ENCODE measurements at places on chromosomes 16 and 17.

DNA sequence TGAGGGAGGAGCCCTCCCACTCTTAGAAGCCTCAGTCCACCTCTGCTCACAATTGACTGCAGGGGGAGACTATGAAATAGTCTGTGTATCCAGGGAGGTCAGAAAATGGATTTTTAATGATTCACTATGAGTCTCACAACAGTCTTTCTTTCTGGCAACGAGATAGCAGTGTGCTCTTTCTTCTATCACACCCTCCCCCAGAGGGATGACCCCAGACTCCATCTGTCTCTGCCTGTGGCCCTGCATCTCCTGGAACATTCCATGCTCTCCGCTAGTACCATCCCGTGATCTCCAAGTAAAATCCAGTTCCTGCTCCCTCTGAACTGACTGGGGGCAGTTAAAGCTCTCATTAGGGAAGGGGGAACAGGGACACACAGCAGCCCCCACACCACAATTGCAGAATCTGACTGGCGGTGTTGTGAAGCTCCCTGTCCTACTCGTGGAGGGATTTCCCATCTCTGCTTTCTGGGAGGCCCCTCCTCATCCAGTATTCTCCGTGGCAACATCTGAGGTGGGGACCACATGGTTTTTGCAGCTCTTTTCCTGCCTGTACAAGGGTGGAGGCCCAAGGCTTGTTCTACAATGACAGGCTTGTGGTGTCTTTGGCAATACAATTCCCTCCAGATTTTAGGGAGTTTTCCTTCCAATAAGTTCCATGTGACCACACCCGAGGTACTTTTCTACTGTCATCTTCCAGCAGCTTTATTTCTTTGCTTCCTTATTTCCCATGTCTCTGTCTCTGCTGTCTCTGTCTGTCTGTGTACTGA lies 19.4 kb downstream of the NATD1 start:
- DNase-seq: no peak

- DNase-seq: no peak
Observed at GRCh38 chr16:51707666-51708065, 556.6 kb upstream of the SALL1 start.

GRCh38 chr16:66950971-66951790 lies 9.9 kb upstream of the CES3 start:
- no peak for DNase-seq

- DNase-seq: no peak
Observed at GRCh38 chr17:80443916-80444643, 29.1 kb downstream of the ENDOV start.

DNA sequence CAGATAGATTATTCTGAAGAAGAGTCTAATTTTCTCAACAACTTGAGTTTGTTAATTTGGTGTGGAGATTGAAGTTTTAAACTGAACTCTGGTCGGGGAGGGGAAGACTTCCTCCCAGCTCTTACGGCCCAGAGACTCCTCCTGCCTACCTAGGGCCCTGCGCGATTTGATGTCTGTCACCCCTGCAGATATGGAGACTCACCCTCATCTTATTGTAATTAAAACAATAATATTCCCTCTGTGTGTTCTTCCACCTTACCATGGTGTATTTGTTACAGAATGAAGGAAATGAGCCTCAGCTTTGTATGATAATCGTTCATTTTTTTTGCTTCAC lies 184.4 kb upstream of the CACNG5 start:
- DNase-seq: no peak

GRCh38 chr16:89764711-89765201 lies 43.4 kb downstream of the ZNF276 start:
- peak; percentile 72 for DNase-seq

DNA sequence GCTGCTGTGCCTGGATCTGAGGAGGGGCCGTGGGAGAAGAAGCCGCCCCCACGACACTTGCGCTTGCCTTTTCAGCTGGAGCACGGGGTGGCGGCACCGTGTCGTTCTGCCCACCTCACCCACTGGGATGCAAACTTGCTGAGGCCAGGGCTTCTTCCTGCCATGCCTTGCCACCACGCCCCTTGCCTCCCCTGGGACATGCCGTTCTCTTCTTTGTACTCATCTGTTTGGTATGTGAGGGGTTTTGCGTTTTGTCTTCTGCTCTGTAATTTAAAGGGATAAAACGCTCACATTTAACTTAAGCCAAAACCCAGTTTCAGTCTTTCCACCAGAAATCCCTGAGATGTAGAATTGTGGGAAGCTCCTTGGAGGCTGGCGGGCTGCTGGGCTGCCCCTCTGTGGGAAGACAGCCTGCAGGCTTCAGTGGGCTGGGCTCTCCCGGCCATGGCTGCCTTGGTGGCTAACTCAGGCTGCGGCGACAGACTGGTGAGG lies 180.2 kb downstream of the RPTOR start:
- DNase-seq: no peak

GRCh38 chr16:14545346-14545884 lies 84.6 kb downstream of the PARN start:
- no peak for DNase-seq

GRCh38 chr17:29956225-29956624 lies 14.8 kb downstream of the EFCAB5 start:
- no peak for DNase-seq

Measured in activated CD4-positive, alpha-beta memory T cell treated with anti-CD3 and anti-CD28 coated beads for 36 hours (primary cell).